GM12878 (cell line): ENCODE measurements at places on chromosomes 11 and 22. TPM values are rescaled to one million over a fixed set of nuclear protein-coding genes. Genes with fewer than 3 reads are reported as not detected.

Gene RIMBP3C
- polyA plus RNA-seq: 0.04 and 0.17 TPM in 2 replicates

Gene SESN3
- polyA plus RNA-seq: 0.63 and 0.71 TPM in 2 replicates

Gene DHCR7
- polyA plus RNA-seq: 46.1 and 52.3 TPM in 2 replicates

Gene F2
- polyA plus RNA-seq: not detected in 2 replicates

Gene SLC5A12
- polyA plus RNA-seq: not detected in 2 replicates

DNA sequence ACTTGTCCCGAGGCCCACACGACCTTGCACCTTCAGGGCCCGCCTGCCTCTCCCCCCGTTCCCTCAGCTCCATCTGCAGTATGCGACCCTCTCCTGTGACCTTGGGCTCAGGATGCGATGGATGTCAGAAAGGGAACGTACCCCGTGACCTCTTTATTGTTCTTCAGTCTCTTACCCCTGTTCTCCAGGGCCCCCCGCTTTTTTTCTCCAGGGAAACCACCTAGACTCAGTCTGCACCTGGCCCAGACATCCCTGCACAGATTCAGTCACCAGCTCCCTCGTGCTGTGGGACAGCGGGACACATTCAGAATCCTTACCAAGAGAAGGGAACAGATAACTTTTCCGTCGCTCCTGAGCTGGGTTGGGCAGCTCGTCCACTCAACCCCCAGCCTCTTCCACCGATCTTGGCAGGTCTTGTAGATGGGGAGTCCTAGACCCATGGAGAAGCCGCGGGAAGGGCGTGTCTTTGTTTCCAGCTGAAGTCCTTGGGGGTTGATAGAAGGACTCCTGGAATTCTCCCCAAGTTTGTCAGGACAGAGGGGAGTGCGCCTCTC is 1.4 kb upstream of the PHOX2A start:
- no peak for DNase-seq
- H3K36me3 ChIP-seq: no peaks in the 10 kb centered on the region
- no peak overlapping the region for H3K27ac ChIP-seq
- H3K27me3 ChIP-seq: peaks cover 24% of the 10 kb centered on the region; the same call in 1 of the 2 replicates

- H3K4me3 ChIP-seq: no peak overlapping the region
- no peak for DNase-seq
Measured at GRCh38 chr11:113643006-113643585, 63.0 kb downstream of the TMPRSS5 start.

- DNase-seq: no peak
- peak overlapping the region; percentile 74 for H3K4me3 ChIP-seq
Measured at GRCh38 chr11:112025707-112026106, 499 bp downstream of the DLAT start.

DNA sequence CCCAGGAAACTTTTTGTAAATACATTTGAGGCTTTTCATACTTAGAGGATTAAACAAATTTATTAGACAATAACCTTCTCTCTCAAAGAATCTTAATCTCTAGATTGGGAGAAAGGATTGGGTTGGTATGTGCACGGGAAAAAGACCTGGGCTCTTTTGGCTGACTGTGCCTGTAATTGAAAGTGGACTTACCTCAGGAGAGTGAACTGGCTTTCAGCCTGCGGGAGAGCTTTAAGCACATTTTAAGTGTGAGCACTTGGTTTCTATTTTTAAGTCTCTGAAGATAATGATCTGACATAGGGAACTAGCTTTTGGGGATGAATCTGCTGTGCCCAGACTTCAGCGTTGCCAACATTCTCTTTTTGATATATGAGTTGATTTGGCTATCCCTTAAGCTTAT is 35.8 kb downstream of the UVRAG start:
- peaks cover 7% of the 10 kb centered on the region for H3K4me1 ChIP-seq
- no peak for DNase-seq
- H3K36me3 ChIP-seq: peaks cover 2% of the 10 kb centered on the region
- H3K4me3 ChIP-seq: no peak overlapping the region
- H3K27me3 ChIP-seq: no peaks in the 10 kb centered on the region

DNA sequence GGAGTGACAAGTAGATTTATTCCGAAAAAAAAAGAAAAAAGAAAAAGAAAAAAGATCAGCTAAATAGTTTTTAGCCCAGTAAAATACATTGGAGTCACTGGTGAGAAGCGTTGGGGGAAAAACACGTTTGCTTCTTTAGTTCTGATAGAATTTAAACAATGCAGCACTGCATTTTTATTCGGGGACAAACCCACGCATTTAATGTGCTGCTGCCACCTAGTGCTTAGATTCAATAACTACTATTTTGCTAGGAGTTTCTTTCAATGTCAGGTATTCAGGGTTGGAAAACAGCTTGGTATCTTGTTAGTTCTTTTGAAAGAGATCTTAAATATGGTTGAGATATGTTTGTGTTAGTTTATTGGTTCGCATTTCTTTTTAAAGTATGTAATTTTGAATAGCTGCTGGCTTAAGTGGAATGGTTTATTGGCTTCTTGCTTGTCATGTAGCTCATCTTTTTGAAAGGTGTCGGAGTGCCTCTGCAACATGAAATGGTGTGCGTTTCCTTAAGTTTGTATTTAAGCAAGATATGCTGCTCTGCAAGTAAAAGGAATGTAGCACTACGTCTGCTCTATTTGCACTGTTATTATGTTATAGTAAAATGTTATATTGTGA is 41.9 kb downstream of the SVIP start:
- no peaks in the 10 kb centered on the region for H3K27me3 ChIP-seq
- no peaks in the 10 kb centered on the region for H3K36me3 ChIP-seq
- peaks cover 13% of the 10 kb centered on the region for H3K4me1 ChIP-seq
- H3K27ac ChIP-seq: peak overlapping the region; percentile 63; the same call in 1 of the 2 replicates

DNA sequence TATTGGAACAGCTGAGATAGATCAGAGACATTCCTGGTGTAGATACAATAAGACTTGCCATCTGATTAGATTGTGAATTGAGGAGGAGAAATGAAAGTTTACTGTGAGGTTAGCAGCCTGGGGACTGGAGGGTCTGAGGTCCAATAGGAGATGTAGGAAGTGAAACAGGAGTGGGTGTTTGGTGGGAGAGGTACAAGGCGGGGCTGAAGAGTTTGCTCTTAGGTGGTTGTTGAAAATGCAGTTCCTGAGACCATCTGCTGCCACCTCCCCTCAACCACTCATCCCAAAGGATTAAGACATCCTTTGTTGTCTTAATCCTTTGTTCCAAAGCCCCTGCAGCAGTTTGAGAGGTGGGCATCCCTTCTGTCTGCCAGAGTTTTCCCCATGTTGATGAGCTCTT is 14.8 kb downstream of the PIWIL4 start:
- H3K4me1 ChIP-seq: peaks cover 22% of the 10 kb centered on the region
- no peak for DNase-seq
- no peaks in the 10 kb centered on the region for H3K27me3 ChIP-seq
- H3K36me3 ChIP-seq: no peaks in the 10 kb centered on the region
- peak overlapping the region; percentile 4; the same call in 1 of the 2 replicates for H3K4me3 ChIP-seq
- H3K27ac ChIP-seq: peak overlapping the region; percentile 14

- peaks cover 12% of the 10 kb centered on the region for H3K4me1 ChIP-seq
- H3K36me3 ChIP-seq: no peaks in the 10 kb centered on the region; the same call in 1 of the 2 replicates
- H3K27ac ChIP-seq: no peak overlapping the region
- no peak overlapping the region for H3K4me3 ChIP-seq
- no peak for DNase-seq
Measured at GRCh38 chr22:39017596-39018365, 3.1 kb upstream of the APOBEC3D start.

- no peak overlapping the region for H3K27ac ChIP-seq
- no peaks in the 10 kb centered on the region for H3K36me3 ChIP-seq
- no peak overlapping the region for H3K4me3 ChIP-seq
- H3K4me1 ChIP-seq: peaks cover 13% of the 10 kb centered on the region
- no peak for DNase-seq
- no peaks in the 10 kb centered on the region for H3K27me3 ChIP-seq
Measured at GRCh38 chr11:117972629-117973502, 13.3 kb upstream of the IL10RA start.

- no peaks in the 10 kb centered on the region for H3K4me1 ChIP-seq
- no peaks in the 10 kb centered on the region for H3K36me3 ChIP-seq
- no peak overlapping the region for H3K4me3 ChIP-seq
- no peak for DNase-seq
Measured at GRCh38 chr11:104700609-104701008, 197.7 kb downstream of the CASP12 start.

GRCh38 chr11:75714211-75714610 is 3.4 kb upstream of the MOGAT2 start:
- no peak for DNase-seq
- H3K4me1 ChIP-seq: peaks cover 7% of the 10 kb centered on the region
- H3K27me3 ChIP-seq: no peaks in the 10 kb centered on the region
- no peaks in the 10 kb centered on the region for H3K36me3 ChIP-seq
- H3K4me3 ChIP-seq: no peak overlapping the region

GRCh38 chr11:2863276-2863618 is 22.3 kb downstream of the CDKN1C start:
- H3K4me1 ChIP-seq: no peaks in the 10 kb centered on the region
- no peaks in the 10 kb centered on the region for H3K36me3 ChIP-seq
- peaks cover 3% of the 10 kb centered on the region for H3K27me3 ChIP-seq
- no peak overlapping the region for H3K4me3 ChIP-seq
- DNase-seq: no peak

GRCh38 chr11:10460611-10461275 is 5.7 kb downstream of the AMPD3 start:
- DNase-seq: no peak
- peak overlapping the region; percentile 40 for H3K4me3 ChIP-seq
- H3K36me3 ChIP-seq: no peaks in the 10 kb centered on the region; the same call in 1 of the 2 replicates

DNA sequence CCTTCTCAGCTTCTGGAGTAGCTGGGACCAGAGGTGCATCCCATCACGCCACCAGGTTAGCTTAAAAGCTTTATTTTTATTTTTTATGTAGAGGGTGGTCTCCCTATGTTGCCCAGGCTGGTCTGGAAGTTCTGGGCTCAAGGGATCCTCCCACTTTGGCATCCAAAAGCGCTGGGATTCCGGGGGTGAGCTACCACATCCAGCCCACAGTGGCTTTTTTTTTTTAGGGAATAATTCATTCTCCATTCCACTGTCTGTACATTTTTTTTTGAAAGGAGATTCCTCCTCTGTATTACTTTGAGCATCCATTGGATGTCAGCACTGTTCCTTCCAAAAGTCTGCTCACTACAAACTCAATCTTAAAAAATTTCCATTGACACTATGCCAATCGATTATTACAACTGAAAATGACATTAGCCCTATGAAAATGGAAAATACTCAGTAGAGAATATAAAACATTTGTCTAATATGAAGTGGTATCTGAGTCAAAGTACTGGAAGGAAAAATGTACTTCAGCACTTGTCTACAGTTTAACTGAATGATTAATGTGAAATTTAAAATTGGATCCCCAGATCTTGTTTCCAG is 1.3 kb upstream of the LPXN start:
- no peak for DNase-seq
- H3K36me3 ChIP-seq: no peaks in the 10 kb centered on the region
- peaks cover 9% of the 10 kb centered on the region for H3K4me1 ChIP-seq

- no peaks in the 10 kb centered on the region; the same call in 1 of the 2 replicates for H3K27me3 ChIP-seq
- H3K27ac ChIP-seq: no peak overlapping the region
- H3K4me1 ChIP-seq: peaks cover 20% of the 10 kb centered on the region
- H3K36me3 ChIP-seq: no peaks in the 10 kb centered on the region
Measured at GRCh38 chr11:13206086-13206640, 71.4 kb upstream of the BMAL1 start.
